ENCODE measurements at places on chromosomes 1 and 21.

DNA sequence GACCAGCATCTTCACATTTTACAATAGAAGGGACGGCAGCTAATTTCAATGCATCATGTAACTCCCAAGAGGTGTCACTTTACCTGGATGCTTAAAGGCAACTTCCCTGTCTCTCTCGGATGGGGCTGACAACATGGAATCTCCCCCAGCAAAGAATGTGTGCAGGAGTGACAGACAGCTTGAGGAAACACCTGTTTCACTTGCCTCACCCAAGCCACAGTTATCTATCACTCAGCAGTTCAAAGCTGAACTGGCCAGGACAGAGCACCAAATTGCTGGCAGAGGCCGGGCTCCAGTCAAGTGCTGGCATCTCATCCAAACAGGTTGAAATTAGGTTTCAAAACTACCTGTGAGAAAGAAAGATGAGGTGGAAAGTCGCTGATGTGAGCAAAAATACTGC, 538.0 kb upstream of the PLXNA2 start:
- no peak for DNase-seq

GRCh38 chr1:154384650-154385489, 20.3 kb upstream of the IL6R start:
- DNase-seq, result no peak

DNA sequence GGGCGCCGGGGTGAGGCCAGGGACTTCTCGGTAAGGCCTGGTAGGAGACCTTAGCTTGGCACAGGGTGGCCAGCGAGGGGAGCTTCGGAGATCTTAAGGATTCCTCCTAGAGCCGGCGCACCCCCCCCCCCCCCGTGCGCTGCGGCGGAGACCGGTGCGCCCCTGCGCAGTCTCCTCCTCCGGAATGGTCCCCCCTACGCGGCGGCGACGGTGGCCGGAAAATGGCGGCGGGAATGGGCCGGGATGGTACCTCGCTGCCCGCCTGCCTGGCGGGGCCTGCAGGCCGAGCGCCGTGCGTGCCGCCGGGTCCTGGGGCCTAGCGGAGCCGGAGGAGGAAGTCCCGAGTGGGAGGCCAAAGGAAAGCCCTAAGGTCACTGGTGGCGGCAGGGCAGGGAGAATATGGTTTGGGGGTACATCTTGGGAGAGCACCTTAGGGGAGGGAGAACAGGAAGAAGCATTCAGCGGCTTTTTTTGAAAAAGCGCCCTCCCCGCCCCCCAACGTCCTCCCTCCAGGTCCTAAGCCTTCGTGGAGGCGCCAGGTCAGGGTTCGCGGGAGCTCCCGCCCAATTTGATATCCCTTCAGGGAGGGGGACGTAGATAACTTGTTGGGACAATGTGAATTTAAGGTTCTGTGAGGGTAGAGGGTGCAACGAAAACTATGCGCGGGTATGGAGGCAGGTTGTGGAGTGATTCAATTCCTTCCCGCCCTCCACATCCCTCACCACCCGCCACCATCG, 429 bp downstream of the SRRM1 start:
- DNase-seq, result no peak

- no peak for DNase-seq
Observed at GRCh38 chr1:33624991-33625870, 152.8 kb downstream of the ZSCAN20 start.

- no peak for DNase-seq
Observed at GRCh38 chr1:88612292-88612691, 71.8 kb upstream of the PKN2 start.

DNA sequence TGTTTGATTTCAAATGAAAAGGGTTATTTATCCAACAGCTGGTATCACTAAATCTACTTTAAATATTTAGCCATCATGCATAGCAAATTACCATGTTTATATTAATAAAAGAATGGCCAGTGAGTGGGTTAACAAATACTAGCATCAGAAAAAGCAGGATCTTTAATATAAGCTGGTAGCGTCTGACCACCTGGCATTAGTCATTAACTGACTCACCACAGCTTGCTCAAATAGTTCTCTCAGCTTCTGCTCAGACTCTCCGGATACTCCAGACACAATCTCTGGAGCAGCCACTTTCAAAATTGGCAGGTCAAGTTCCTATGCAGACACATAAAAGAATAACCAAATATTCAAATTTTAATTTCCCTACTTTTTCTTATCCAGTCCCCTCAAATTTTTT, 29.6 kb downstream of the NVL start:
- DNase-seq, result no peak

DNA sequence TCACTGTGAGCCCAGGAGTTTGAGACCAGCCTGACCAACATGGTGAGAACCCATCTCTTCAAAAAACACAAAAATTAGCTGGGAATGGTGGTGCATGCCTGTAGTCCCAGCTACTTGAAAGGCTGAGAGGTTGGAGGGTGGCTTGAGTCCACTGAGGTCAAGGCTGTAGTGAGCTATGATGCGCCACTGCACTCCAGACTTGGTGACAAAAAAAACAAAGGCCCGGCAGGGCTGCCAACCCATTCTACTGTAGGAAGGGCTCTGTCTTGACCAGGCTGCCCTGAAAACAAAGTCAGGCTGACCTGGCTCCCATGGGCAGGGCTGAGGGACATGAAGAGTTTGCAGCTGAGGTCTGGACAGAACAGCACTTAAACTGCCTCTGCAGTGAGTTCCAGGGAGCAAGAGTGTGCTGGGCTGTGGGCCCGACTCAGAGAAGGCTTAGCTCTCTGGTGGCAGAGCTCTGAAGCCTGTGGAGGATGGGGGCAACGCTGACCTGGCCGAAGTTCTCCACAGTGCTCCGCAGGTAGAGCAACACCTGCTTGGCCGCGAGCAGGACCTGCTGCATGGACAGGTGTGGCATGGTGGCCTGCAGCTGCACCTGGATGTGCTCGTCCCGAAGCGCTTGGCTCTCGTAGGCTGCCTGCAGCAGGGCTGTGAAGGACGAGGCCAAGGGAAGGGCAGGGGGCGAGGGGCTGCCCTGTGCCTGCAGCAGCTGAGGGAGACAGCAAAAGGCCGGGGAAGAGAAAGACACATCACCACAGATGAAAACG, 42.4 kb downstream of the URB1 start:
- no peak for DNase-seq

DNA sequence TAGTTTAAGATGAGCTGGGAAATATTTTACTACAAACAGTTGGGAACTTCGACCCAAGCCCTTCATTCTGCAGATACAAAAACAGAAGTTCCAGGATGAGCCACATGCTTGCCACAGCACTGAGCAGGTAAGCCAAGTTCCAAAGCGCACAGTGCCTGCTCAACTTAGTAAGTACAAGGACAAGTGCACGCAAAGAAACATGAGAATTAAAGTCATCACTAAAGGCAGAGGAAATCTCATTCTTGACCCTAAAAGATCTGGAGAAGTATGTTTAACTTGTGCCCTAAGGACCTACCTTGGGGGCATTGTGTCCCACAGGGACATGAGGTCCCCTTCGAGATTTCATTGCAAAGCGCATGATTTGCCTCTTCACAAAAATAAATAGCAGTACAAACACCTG, 1.2 kb upstream of the UBAP2L start:
- DNase-seq, result peak; percentile 29

DNA sequence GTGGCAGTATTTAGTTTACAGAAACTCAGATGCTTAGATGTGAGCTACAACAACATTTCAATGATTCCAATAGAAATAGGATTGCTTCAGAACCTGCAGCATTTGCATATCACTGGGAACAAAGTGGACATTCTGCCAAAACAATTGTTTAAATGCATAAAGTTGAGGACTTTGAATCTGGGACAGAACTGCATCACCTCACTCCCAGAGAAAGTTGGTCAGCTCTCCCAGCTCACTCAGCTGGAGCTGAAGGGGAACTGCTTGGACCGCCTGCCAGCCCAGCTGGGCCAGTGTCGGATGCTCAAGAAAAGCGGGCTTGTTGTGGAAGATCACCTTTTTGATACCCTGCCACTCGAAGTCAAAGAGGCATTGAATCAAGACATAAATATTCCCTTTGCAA, 59.7 kb upstream of the ZNF326 start:
- no peak for DNase-seq

- DNase-seq, result no peak
Observed at GRCh38 chr1:147099192-147099591, 73.1 kb downstream of the PRKAB2 start.

GRCh38 chr1:199151634-199152425, 513.0 kb downstream of the PTPRC start:
- DNase-seq, result no peak

DNA sequence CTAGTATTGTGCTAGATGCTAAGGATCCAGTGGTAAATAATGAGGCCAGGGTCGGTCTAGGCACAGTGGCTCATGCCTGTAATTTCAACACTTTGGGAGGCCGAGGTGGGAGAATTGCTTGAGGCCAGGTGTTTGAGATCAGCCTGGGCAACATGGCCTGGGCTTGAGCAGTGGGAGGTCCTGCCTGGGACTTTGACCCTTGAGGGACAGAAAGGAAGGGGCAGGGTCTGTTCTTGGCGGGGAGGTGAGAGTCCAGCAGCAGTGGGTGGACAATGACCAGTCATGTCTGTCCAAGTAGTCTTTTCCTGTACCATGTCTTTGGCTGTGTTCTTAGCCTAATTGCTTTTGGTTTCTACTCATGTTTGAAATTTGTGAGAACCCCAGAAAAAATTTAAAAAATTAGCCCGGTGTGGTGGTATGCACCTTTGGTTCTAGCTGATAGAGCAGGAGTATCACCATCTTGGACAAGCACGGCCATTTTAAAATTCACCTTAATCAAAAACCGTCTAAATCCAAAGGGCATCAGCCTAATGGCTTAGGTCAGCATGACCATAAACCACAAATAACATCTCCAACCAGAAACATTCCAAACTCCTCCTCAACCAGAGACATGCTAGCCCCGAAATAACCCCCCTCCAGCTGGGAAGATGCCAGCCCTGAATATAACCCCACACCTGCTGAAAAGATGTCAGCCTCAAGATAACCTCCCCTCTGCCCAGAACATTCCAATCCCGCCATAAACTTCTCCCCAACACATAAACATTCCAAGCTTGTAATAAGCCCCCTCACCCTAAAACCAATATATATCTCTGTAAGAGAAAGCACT, 6.8 kb upstream of the AK2 start:
- no peak for DNase-seq

GRCh38 chr21:10425856-10426255, 95.5 kb upstream of the TPTE start:
- DNase-seq, result no peak

Measured in NCI-H1694 (cell line).